NCI-H2107 (cell line): ENCODE measurements at places on chromosomes 6 and 20.

DNA sequence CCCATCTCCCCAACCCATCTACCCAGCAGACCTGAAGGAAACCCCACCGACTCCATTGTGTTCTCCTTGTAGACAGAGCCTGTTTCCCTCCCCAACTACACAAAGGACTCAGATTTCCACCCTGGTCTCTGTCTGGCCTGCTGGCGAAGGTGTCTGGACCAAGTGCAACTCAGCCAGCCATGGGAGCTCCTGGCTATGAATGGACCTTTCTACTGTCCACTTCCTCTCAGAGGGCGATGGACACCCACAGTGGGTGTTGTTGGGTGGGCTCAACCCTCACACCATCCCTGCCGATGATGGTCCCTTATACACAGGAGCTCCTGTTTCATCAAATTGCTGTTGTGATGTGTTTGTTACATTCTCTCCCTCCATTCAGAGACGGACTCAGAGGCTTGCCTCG lies 112.5 kb upstream of the PHACTR3 start:
- no peak for DNase-seq

DNA sequence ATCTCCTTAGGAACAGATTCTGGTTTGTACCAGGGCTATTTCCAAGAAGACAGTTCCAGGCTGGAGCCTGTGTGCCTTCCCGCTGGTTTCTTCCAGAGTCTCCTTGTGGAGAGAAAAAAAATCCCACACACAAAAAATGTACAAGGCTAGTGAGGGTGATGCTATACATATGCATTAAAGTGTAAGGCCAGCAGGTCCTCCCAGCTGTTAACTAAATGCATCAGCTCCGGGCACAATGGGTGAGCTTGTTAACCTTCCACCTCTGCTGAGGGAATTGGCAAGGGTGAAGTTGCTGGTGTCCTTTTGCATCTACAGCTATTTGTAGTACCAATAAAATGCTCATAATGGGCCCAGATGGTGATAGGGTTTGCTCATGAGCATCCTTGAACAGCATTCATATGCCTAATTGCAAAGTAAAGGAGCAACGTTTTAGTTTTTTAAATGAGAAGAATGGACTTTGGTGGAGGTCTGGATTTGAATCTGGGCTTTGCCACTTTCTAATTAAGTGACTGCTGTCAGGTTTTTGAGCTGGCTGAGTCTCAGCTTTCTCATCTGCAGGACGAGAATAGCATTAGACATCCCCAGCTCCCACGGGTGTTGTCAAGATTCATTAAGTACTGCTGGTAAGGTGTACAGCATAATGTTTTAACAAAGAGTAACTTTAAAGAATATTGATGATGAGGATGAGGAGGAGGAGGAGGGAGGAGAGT lies 361.8 kb downstream of the QKI start:
- DNase-seq, result no peak

DNA sequence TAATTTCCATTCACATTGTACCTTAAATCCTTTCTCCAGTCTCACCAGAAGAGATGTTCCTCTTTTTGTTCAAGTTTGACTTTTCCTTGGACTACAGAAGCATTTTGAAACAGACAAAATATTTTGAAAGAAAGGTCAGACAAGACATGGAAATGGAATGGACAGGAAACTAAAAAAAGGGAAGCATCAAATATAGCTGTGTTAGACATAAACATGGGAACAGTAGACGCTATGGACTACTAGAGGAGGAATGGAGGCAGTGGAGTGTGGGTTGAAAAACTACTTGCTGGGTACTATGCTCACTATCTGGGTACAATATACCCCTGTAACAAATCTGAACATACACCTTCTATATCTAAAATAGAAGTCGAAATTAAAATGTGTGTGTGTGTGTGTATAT lies 4.1 kb upstream of the FAM135A start:
- DNase-seq, result no peak

DNA sequence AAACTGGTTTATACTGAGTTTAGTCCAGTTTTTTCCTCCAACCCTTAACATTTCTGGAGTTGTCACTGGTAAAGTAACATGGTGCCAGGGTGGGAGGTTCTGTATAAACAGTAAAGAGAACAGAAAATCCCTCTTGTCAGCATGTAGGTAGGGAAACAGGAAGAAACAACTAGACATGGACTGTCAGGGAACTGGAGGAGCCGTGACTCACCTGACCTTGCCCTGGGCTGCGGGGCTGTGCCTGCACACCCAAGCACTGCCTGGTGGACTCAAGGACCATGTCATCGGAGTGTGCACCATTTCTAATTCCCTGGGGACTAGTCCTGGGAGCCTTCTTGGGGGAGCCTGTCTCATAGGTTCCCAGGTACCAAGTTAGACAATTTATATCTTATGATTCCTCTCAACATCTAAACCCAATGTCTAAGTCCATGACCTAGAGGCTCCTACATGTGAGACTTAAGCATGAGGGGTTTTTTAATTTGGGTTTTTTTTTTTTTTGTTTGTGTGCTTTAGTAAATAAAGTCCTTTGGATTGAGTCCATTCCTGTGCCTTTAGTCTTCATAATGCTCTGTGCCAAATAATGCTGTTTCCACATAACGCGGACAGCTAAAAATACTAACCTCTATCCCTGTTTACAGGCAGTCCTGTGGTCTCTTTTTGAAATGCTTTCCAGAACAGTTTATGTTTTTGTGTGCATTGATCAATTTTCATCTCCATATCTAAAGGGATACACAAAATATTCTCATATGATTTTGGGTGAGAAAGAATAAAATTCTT lies 136.9 kb upstream of the SUPT3H start:
- no peak for DNase-seq

- no peak for DNase-seq
Measured at GRCh38 chr6:144292372-144292771, 7.2 kb downstream of the UTRN start.

- no peak for DNase-seq
Measured at GRCh38 chr6:162532283-162533008, 195.1 kb downstream of the PRKN start.

DNA sequence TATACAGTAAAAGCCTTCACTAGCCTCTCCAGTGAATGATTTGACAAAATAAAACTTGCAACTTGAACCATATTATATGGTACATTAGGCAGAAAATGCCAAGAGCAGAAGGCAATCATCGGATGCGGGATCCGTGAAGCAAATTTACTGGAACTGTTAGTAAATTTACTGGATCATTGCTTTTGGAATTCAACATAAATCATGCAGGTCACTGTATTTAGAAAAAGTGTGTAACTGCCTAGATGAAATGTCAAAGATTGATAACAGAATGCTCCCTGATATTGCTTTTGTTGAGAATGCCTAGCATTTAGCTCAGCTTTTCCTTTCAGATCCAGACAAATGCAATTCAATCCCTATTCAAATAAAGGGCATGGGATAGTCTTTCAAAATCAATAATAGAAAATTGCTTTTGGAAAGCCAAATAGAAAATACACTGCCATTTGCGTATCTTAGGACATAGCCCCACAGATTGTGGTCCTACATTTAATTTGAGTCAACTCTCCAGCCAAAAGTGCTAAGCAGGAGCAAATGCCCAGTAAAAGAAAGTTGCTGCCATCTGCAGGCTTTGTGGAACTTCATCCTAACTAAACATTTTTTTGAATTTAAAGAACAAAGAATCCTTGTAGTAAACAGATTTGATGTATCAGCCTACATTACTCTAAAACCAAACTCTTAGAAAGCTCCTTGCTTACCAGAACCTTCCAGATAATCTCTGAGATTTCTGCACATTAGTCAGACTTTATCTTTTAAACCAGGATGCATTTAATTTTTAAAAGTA lies 109.5 kb upstream of the HSF2 start:
- peak; percentile 5 for DNase-seq

DNA sequence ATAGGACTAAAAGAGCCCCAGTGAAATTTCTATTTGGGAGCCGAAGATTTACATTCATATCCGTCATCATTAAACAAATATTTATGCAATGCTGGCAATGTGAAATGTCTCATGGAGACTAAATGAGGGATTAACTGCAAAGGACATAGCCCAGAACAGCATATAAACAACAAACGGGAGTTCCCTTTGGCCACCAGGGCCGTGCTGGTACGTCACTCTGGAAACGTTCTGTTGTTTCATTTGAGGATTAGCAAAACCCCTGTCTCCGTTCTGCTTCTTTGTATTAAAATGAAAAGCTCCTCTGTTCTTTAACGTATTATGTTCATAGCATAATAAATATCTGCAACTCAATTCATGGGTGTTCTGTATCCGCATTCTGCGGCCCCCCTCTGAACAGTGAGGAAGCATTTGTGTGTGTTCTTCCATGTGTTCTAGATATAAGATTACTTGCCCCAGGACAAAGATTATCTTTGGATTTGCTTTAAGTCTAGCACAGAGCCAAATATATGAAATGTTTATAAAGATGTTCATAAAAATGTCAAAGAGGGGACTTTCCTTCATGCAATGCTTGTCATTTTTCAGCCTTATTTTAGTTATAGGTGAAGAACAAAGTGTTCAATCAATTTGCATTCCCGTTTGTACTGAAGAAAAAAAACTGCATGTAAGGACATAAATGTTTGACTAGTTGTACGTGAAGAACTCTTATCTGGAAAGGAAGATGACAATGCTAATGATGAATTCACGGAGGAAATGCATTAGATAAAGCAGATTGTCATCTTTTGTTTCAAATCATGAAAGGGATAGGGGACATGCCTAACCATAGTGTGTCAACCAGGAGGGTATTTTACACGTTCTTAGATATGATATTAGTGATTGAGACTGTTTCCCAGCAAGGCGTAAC lies 90.0 kb upstream of the TNFAIP3 start:
- DNase-seq, result no peak

- no peak for DNase-seq
Measured at GRCh38 chr6:54115966-54116365, 4.7 kb downstream of the MLIP start.

DNA sequence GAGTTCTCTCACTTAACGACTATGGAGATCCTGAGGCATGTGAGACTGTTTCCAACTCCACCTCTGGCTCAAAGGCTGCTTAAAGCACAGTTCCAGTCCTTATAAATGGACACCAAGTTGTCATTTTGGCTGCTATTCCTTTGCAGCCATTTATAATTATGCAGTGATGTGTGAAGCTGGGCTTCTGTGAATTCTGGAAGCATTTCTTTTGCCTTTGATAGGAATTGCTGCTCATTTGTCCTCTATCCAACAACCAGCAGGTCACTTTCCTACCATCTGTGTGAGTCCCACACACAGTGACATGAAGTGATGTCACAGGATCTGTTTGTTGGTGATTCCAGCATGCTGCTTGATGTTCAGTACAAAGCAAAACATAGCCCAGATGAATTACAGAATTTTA lies 28.5 kb upstream of the EFHC1 start:
- no peak for DNase-seq

GRCh38 chr20:59376109-59376841 lies 75.9 kb downstream of the EDN3 start:
- DNase-seq, result no peak

DNA sequence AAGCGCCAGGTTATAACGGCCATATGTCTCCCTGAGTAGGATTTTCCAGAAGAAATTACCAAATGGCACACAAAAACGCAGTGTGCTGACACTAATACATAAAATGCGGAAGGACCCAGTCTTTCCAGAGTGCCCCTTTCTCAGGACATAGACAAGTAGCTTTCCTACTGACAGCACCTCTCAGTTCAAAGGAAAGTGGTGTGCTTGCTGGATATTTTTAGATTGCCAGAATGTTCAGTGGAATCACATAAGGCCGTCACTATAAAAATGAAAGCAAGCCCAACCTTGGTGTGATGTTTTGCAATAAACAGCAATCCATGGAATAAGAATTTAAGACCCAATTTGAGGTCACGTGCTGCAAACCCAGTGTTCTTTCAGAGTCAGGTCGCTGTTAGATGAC lies 135.5 kb upstream of the AGPAT4 start:
- DNase-seq, result no peak

GRCh38 chr6:2611092-2611491 lies 139.6 kb downstream of the MYLK4 start:
- DNase-seq, result no peak

DNA sequence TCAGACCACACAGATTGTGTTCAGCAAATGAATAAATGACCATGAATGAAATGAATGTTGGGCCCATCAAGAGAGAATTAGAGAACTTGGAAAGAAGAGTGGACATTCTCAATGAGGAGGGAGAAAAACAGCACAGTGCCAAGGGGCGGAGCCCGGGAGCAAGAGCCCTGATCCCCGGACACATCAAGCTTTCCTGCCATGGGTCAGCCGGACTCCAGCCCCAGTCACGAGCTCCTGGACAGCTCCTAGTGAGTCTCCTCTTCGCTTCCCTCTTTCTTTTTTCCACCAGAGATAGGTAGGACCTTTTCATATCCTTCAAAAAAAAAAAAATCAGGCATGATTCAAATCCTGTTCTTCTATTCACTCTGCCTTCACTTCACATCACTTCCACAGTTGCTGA lies 274.2 kb downstream of the NRN1 start:
- DNase-seq, result no peak

- DNase-seq, result no peak
Measured at GRCh38 chr6:79650950-79651349, 19.8 kb downstream of the SH3BGRL2 start.

- DNase-seq, result no peak
Measured at GRCh38 chr6:147774856-147775255, 266.4 kb downstream of the SAMD5 start.

GRCh38 chr6:168528474-168529095 lies 87.6 kb downstream of the SMOC2 start:
- no peak for DNase-seq

DNA sequence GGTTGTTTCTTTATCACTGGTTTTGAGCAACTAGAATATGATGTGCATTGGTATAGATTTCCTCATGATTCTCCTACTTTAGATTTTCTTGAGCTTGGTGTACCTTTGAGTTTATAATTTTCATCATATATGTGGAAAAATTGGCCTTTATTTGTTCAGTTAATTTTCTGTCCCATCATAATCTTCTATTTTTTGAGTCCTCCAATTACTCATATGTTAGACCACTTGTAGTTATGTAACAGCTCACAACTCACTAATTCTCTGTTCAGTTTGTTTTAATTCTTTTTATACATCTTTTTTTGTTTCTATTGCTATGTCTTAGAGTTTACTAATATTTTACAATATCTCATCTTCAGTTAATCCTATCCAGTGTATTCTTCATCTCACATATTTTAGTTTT lies 81.3 kb upstream of the LAMA2 start:
- DNase-seq, result no peak

GRCh38 chr6:32895006-32895345 lies 41.0 kb downstream of the PSMB9 start:
- no peak for DNase-seq

DNA sequence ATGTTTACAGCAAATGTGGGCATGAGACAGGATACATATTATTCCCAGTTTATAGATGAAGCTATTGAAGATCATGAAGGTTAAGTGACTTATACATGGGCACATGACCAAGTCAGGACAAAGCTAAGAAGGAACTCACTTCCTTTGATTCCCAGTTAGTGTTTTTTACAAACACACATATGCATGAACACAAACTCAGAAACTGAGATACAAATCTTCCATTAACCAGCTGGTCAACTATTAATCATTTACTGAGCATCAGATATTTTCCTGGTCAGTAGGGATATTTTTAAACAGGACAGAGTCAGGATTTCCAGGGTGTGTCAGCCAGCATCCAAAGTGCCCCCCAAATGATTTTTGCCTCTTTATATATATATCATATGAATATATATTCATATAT lies 222.2 kb downstream of the OGFRL1 start:
- DNase-seq, result no peak
